ENCODE measurements at places on chromosomes 16 and 17.
A peak's percentile ranks its signal among the peaks of the same experiment; 100 is the strongest.

DNA sequence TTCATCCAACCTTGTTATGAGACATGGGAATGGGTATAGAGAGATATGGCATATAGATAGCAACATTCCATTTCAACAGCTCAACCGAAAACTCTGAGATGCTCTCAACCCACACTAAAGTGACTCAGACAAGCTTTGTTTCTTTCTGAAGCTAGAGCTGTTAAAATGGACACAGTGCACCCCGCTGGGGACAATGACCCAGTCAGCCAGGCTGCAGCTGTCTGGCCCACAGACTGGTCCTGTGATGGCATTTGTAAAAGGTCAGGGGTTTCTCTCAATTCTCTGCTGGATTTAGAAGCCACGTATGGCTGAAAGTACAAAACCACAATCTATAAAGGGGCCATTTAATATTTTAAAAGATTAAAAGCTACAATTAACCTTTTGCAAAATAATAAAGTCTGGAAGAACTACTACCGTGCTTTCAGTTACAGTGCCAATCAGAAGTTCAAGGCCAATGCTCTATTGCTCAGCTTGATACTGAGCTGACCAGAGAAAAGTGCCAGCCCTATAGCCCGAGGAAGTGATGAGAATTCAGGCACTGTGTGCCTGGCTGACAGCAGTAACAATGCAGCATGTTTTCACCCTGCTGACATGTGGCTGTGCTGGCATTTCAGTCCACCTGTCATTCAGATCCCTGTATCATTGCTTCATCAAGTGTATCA lies 60.2 kb downstream of the TEX2 start:
- peak; percentile 76 for DNase-seq

DNA sequence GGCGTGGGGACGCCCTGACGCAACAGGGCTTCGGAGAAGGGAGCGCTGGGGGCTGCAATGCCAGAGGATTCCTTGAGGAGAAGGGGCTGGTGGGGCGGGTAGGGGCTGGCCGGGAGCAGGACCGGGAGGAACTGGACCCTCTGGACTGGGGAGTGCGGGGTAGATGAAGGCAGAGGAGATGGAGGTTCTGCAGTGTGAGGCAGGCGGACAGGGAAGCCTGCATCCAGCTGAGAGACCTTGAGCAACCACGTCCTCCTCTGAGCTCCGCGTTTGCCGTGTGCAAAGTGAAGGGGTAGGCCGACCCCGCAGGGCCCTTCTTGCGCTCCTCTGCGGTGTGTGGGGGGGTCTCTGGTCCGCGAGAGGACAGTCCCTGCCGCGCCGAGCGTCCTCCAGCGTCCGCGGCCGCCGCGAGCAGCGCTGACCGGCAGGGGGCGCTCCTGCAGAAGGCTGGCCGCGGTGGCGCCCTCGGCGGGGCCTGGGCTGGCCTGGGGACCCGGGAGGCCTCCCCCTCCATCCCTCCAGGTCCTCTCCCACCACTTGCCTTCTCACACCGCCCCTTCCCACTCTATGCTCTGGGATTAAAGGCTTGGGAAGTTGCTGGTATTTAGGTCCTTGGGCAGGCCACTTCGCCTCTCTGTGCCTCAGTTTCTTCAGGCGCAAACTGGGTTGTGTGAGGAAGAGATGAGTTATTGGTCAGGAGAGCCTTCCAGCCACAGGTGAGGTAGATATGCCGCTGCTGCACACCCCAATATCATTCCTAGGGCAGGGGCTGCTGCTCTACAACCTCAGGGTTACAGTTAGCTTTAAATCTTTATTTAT lies 9.6 kb upstream of the WNT9B start:
- DNase-seq, result peak; percentile 84

DNA sequence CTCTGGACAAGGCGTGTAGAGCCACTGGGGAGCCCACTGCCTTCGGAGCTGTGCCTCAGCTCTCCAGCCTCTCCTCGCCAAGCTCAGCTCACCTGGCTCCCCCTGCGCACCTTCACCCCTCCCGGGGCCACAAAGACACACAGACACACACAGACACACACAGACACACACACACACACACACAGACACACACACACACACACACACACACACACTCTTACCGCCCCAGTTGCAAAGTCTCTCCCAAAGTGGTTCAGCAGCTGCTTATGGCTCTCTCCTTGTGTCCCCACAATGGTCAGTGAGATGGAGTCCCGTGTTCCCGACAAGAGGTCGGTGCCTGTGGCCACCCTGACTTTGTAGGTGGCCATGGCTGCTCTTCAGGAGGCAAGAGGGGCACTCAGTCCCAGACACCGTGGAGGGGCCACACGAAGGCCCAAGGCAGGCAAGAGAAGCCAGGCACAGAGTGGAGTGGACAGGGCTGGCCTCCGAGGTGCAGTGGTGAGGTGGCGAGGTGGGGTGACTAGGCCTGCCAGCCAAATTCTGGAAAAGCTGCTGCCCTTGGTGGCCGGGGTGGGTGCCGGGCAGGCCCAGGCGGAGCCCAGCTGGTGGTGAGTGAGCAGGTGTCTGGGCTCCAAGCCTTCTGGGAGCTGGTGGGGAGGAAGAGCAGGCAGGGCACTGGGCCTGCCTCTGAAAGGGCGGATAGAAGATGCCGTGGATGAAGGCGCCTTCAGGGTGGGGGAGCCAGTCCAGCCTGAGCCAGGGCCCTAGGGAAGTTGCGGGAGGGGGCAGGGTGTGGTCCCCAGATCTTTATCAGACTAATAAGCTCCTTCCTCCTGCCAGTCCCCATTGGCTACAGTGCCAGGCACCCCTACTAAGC lies at the start of gene ALOX12B:
Gene ALOX12B, minus strand, starts transcription at position 642 of the 877 bp plus-strand sequence. Its CDS starts 274 bp downstream, at position 368.
- DNase-seq, result no peak

GRCh38 chr17:42421507-42422338 lies 1.3 kb downstream of the CAVIN1 start:
- peak; percentile 87 for DNase-seq

DNA sequence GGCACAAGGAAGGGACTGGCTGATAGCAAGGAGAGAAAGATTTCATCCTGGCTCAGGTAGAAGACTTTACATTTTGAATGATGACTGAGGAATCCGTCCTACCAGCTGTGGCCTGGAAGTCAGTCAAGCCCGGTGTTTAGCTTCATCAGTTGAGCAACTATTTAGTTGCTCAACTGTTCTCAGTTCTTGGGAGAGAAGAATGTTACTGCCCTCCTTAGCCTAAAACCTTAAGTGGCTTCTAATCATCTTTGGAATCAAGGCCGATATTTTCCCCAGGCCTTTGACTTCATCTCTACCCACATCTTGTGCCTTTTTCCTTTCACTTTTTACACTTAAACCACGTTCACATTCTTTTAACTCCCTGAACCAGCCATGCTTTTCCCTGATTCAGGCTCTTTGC lies 17.3 kb upstream of the RBL2 start:
- peak; percentile 69 for DNase-seq

- DNase-seq, result no peak
Measured at GRCh38 chr17:42817866-42818265, 6.2 kb downstream of the BECN1 start.

DNA sequence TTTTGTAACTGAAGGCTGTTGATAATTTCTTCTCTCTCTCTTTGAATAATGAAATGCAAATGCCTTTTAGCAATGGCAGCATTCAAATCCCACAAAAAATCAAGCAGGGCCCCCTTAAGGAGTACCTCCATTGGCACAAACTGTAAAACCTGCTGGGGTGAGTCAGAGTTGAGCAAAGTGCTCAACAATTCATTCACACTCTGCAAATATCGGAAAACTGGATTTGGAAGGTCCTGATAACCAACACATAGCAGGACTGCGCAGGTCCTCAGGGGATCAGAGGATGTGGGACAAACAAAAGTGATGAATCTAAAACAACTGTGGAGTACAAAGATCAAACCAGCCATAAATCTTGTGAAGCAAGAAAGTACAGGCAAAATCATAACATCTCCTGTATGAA lies 5.6 kb downstream of the CMTR2 start:
- DNase-seq, result no peak

DNA sequence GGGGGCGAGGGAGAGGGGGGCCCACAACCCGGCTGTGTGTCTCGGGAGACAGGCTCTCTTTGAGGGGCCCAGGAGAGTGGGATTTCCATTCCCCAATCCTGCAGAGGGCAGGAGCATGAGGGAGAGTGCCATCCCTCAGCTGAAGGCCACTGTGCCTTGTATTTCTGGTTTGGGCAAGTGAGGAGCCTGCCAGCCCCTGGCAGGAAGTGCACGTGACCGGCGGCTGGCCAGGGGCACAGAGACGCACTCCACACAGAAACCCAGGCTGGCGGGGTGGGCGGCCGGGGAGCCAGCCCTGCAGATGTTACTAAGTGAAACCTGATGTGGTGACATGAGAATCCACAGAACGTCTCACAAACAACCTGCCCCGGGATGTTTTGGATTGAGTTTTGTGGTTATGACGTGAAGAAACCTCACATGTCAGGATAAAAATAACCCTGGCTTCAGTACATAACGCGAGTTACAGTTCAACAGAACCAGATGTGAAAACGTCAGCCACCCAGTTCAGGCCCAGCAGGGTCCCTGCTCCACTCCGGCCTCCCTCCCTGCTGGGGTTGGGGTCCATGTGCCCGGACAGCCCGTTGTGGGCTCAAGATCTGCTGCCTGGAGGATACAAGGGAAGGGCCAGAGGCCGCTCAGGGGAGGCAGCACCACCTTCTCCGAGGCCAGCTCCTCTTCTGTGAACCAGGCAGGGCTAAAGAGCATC lies 51.7 kb upstream of the MTSS2 start:
- peak; percentile 93 for DNase-seq

- DNase-seq, result no peak
Measured at GRCh38 chr17:80998748-80999535, 7.3 kb downstream of the CHMP6 start.

DNA sequence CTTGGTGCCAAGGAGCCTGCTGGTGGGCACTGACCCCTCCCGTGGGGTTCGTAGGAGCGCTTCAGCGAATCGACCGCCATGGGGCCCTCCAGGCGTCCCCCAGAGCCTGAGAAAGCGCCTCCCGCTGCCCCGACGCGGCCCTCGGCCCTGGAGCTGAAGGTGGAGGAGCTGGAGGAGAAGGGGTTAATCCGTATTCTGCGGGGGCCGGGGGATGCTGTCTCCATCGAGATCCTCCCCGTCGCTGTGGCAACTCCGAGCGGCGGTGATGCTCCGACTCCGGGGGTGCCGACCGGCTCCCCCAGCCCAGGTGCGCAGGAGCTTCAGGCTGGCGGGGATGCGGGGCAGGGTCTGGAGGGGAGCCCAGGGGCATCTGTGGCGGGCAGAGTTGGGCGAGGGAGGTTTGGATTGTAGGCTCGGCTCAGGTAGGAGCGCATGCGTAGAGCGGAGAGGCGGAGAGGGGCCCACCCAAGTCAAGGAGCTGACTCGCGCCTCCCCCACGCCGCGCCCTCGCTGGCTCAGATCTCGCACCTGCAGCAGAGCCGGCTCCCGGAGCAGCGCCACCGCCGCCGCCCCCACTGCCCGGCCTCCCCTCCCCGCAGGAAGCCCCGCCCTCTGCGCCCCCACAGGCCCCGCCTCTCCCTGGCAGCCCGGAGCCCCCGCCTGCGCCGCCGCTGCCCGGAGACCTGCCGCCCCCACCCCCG lies 19.8 kb downstream of the FMNL1 start:
- DNase-seq, result no peak

GRCh38 chr16:2174396-2175131 lies 19.0 kb downstream of the TRAF7 start:
- DNase-seq, result no peak

DNA sequence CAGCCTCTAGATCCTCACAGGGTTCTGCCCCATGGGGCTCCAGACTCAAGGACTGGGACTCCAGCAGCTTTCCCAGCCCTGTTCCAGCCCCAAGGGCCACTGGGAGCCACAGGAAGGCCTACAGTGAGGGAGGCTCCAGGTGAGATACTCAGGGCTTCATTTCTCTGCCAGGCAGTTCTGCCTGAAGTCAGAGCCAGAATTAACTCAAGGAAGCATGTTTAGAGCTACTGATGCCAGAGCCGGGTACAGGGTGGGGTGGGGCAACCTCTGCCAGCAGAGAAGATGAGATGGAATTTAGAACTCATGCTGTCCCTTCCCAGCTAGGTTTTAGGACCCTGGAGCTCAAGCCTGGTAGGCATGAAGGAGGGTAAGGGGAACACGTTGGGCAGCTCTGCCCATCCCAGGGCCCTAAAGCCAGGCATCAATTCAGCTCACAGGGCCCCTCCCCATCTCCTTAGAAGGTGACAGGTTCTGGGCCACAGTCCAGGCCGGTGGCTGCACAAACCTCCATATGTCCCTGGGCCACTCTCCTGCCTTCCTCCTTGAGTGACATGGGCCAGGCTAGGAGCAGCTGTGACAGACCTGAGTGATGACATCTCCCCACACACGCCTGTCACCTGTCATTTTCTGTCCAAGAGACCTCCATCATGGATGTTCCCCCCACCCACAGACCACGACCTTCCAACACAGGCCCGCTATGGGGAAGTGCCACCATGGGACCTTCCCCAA lies 24.5 kb upstream of the SPPL2C start:
- DNase-seq, result no peak

- DNase-seq, result no peak
Measured at GRCh38 chr16:85548375-85548774, 64.7 kb upstream of the GSE1 start.

DNA sequence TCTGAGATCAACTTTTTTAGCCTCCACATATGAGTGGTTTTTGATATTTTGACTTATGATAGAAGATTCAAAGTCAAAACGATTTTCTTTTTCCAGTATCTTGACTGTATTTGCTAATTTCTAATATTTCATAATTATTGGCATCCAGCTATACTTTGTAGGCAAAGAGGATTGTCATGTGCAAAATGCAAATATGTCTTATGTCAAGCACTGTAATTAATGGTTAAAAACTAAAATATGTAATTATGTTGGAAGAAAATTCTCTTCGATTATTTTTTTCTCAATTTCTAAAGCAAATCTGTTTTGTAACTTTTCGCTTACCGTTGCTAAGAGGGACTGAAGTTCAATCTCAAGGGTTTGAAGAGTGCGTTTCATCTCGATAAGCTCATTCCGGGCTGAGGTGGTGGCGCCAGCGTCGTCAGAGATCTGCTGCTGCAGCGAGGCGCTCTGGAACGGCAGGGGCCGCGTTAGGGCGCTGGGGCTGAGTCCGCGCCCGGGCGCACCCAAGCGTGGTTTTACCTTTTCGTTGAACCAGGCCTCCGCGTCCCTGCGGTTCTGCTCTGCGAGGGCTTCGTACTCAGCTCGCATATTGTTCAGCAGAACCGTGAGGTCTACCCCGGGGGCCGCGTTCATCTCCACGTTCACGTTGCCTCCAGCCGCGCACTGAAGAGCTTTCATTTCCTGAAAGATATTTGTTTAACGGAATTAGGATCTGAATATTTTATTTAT lies 3.0 kb downstream of the KRT27 start:
- no peak for DNase-seq

GRCh38 chr17:80265205-80266068 lies 4.8 kb downstream of the RNF213 start:
- no peak for DNase-seq

DNA sequence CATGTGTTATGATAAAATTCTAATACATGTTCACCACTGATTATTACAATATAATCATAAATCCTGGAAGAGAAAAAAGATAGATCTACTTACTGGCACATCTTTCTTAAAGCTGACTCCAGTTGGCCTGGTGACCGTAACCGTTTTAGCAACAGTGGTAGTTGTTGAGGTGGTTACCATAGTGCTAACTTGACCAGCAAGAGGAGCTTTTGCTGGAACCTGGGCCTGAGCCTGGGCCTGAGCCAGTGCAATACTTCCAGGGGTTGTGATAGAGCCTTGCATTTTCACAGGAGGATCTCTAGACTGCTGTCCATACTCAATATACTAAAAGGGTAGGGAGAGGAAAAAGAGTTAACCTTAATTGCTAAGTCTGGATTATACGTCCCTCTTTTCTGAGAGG lies 36.2 kb downstream of the SETD6 start:
- DNase-seq, result no peak

GRCh38 chr16:51500306-51500705 lies 349.2 kb upstream of the SALL1 start:
- DNase-seq, result no peak

GRCh38 chr17:39852239-39852638 lies 11.9 kb downstream of the IKZF3 start:
- no peak for DNase-seq

Measured in GM03348 (cell line).